ENCODE measurements at places on chromosomes 16 and 17.

DNA sequence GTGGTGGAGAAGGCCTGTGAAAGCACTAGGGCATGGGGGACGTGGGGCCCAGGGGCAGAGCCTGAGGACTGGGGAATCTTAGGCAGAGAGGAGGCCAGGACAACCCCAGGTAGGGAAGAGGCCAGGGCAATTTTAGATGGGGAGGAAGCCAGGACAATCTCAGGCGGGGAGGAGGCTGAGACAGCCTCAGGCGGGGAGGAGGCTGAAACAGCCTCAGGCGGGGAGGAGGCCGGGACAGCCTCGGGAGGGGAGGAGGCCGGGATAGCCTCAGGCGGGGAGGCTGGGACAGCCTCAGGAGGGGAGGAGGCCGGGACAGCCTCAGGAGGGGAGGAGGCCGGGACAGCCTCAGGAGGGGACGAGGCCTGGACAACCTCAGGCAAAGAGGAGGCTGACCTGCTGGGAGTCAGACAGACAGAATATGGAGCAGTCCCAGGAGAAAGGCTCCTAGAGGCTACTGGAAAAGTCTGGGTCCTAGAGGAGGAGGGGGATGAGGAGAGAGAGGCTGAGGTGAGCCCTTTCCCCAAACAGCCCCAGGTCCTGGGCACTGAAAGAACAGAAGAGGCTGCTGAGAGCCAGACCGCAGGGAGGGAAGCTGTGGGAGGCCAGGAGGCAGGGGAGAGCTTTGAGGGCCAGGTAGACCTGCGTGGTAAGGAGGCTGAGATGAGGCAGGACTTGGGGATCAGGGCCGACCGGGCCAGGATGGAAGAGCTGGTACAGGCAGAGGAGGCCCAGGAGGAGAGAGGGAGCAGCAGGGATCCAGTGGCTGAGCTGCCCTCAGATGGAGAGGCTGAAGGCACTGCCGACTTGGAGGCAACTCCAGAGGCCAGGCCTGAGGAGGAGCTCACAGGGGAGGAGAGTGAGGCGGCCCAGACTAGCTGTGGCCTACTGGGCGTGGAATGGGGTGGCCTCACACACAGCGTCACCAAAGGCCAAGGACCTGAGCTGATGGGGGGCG is 1.6 kb downstream of the APOBR start:
- DNase-seq: no peak

DNA sequence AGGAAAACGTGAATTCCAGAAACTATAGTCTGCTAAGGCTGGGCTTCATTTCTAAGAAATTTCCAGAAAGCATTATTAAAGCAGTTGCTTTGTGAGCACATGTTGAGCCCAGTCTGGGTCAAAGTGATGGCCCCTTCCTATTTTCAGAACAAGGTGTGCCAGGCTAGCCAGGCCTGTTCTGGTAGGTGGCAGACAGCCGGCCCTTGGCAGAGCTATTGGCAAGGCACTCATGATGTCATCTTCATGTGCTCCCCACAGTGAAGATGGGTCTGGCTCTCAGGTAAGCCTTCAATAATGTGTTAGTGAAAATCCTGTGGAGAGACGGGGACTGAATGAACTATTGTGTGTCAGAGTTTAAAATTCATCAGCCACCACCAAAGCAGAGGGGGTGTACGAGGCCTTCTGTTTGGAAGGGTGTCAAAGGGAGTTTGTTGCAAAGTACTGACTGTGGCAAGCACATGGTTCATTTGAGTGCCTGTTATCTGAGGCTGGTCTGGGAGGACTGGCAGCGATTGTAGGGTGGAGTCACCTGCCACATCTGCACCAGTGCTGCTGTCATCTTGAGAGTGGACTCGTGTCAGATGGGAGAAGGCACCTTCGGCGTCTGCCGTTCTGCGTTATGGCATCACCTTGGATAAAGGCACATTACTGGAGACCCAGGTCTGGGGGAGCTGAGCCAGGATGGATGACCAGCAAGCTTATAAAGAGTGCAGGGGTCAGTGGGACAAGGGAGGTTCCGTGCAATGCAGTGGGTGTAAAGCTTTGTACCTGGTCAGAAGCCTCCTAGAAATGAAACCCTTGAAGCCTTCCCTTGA is 43.4 kb downstream of the KSR1 start:
- DNase-seq: no peak

GRCh38 chr16:6427621-6428020 is 905.0 kb upstream of the RBFOX1 start:
- DNase-seq: no peak

GRCh38 chr17:39618956-39619785 is 7.6 kb upstream of the PPP1R1B start:
- no peak for DNase-seq

DNA sequence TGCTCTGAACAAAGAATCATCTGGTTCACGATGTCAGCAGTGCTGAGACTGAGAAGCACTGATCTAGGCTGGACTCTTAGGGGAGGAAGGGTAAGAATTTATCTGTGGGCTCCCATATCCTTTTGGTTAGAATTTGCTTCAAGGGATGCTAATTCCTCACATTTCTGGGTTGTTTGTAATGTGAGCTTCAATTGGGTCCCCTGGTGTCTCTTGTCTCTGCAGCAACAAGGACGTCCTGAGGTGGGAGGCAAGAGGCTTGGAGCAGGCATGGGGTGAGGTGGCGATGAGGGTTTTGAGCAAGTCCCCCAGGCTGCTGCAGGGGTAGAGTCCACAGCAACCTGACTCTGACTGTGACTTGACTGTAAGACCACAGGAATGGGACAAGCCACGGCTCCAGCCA is 213.8 kb upstream of the NLRP1 start:
- no peak for DNase-seq

- DNase-seq: no peak
Measured at GRCh38 chr16:5069854-5070253, 1.8 kb upstream of the ALG1 start.

GRCh38 chr17:70552982-70553334 is 383.6 kb downstream of the KCNJ2 start:
- no peak for DNase-seq

DNA sequence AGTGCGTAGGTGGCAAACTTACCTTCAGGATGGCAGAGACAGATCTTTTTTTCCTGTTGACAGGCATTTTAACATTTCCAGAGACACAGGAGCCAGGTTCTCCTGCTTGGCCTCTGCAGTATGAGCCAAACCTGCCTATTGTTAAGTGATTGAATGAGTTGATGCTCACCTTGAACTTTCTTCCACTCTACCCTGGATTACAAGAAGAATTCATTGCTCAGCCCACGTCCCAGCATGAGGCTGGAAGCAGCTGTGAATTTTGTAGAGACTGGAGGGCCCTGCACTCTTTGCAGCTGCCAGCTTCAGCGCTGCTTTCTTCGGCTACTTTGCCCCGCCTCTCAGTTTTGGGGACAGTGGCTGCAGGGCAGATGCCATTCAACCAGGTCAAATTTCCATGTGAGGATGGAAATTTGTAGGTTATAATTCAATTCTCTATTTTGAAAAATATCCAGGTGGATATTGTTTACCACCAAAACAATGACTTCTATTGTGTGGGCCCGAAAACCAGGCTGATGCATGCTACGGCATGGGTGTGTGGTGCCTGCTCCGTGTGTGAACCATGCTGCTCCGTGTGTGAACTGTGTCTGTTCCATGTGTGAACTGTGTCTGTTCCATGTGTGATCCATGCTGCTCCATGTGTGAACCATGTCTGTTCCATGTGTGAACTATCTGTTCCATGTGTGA is 75.2 kb upstream of the METTL9 start:
- DNase-seq: peak; percentile 23

GRCh38 chr17:8074554-8074953 is 13.0 kb downstream of the ALOX12B start:
- no peak for DNase-seq

- DNase-seq: no peak
Measured at GRCh38 chr16:29947897-29948296, 14.0 kb upstream of the TMEM219 start.

DNA sequence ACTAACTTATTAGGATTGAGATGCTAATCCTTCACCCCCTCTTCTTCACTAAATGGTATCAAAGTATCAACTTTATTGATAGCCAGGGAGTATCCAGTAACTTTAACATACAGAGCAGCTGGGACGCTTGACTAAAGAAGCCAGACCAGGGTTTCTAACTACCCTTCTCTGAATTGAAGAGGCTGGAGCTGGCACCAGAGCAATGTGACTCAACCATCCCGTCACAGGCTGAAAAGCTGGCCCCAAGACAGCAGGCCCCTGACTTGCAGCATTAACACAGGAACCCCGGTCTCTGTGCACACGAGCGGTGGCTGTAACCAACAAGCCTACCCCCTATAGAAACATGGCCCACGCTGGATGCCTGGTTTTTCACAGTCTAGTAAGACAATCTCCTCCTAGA is 59.8 kb downstream of the ANKFN1 start:
- DNase-seq: no peak

- peak; percentile 59 for DNase-seq
Measured at GRCh38 chr17:44010966-44011647, 3.7 kb downstream of the TMEM101 start.

Measured in femur (tissue), 1 donor.